ENCODE measurements at places on chromosomes 12 and 14.
A peak's percentile ranks its signal among the peaks of the same experiment; 100 is the strongest.

- no peak for DNase-seq
These were observed 248.7 kb upstream of the PELI2 start for GRCh38 chr14:55869397-55870049.

DNA sequence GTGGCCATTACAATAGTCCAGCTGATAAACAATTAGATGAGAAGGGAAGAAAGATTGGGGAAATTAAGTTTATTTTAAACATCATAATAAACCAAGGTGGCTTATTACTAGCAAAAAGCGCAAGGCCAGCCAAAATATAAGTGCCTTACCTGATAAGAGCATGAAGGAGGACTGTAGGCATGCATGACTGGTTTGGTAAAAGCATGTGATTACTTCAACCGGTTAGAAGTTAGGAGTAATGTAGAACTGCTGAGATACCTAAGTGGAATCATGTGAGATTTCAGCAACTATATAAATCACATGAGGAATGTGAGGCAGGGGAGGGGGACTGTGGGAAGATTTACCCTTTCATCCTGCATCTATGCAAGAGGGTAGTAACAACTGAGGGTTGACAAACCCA, 59.7 kb upstream of the CCDC196 start:
- DNase-seq: no peak

- DNase-seq: peak; percentile 0
These were observed 1321.2 kb upstream of the SEL1L start for GRCh38 chr14:82854901-82855300.

DNA sequence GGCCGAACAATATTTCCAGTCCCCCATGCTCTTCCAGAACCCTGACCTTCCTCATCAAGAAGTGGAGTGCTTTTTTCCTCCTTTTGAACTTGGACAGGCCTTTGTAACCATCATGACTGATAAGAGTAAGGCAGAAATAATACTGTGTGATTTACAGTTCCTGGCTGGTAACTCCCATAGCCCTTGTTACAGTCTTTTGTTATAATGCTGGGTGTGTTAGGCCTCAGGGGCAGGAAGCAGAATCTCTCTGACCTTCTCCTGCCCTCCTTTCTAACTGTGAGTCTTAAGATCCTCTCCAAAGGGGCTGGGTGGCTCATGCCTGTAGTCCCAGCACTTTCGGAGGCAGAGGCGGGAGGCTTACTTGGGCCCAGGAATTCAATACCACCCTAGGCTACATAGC, 59.5 kb downstream of the BCAT1 start:
- no peak for DNase-seq

DNA sequence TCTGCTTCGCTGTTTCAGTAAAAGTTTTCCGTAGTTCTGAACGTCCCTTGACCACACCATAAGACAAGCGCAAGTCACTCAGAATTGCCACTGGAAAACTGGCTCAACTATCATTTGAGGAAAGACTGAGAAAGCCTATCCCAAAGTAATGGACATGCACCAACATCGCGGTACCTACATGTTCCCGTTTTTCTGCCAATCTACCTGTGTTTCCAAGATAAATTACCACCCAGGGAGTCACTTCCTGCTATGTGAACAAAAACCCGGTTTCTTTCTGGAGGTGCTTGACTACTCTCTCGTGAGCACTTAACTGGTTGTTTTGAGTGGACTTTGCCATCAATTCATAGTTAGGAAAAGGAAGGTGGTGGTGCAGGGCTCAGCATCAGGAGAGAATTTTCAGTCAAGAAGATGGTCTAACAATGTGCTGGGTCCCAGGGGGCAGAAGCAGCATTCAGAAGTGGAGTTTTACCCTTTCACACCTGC, 1.4 kb downstream of the EGLN3 start:
- DNase-seq: peak; percentile 2

- DNase-seq: no peak
These were observed 36.2 kb downstream of the EML1 start for GRCh38 chr14:99829450-99829849.

GRCh38 chr14:36320200-36320896, at the start of gene MBIP:
TSS of gene MBIP (minus strand) at chr14:36320637. CDS start at chr14:36320588, 49 bp downstream.
- peak; percentile 97 for DNase-seq

- DNase-seq: peak; percentile 77
These were observed 3.3 kb upstream of the KRT18 start for GRCh38 chr12:52945389-52946232.

- no peak for DNase-seq
These were observed 29.4 kb downstream of the SSH1 start for GRCh38 chr12:108827941-108828340.

GRCh38 chr14:28744126-28744525, 22.5 kb upstream of the FOXG1 start:
- no peak for DNase-seq

DNA sequence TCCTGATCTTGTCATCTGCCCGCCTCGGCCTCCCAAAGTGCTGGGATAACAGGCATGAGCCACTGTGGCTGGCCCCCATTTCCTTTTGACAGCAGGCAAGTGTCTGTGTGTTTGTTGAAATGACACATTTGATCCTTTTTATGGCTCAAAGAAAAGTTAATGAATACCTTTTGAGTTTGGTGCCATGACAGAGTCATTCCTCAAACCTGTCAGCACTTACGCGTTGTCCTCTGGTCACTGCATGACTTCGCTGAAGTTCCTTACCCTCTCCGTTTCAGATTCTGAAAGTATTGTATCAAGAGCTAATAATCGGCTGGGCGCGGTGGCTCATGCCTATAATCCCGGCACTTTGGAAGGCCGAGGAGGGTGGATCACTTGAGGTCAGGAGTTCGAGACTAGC, 32.4 kb downstream of the NEMF start:
- DNase-seq: no peak

DNA sequence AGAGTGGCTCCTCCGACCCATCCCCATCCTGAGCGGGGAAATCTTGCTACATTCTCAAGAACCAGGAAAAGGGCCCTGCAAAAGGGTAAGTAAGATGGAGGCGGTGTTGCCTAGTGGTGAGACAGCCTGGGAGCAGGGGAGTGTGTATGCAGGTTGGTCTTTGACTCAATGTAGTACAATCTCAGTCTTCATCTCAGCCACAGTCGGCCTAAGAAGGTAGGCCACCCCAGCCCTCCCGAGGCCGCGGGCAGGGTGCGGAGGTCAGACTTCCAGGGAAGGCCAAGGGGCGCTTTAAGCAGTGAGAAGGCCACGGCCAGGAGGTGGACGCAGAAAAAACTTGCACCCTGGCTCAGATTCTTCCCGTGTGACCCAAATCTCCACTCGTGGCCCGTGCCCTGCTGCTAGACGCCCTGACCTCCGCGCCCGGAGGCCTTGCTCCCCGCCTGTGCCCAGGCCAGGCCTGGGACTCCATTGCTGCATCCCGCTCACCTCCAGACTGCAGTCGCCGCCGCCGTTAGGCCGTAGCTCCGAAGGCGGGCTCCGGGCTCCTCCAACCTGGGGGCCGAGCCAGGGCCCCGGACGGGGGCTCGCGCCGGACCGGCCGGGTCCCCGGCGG, 435 bp downstream of the FOXM1 start:
- peak; percentile 54 for DNase-seq

GRCh38 chr12:26691234-26691970, 141.6 kb downstream of the ITPR2 start:
- peak; percentile 95 for DNase-seq

DNA sequence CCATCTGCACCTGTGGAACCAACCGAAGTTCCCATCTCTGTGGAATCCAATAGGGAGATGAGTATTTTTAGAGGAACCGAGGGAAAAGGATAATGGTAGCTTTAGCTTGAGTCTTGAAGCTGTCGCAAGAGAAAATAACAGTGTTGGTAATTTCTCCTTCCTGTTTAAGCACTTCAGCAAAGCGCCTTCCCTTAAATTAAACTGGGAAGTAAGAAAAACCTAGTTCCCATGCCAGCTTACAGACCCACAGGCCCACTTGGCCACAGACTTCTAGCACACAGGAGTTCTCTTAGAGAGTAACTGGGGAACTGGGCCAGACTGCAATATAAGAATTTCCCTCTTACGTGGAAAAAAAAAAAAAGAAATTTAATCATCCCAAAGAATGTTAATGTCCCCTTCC, 223.8 kb downstream of the EFCAB11 start:
- DNase-seq: no peak

All from mesenchymal stem cell (in vitro differentiated cells and primary cell).